Psoas muscle (tissue), 8 donors: ENCODE measurements at places on chromosomes 3 and 15. TPM values are rescaled to one million over a fixed set of nuclear protein-coding genes. Genes with fewer than 3 reads are reported as not detected.

GCNT3 gene
- not detected for total RNA-seq

DNA sequence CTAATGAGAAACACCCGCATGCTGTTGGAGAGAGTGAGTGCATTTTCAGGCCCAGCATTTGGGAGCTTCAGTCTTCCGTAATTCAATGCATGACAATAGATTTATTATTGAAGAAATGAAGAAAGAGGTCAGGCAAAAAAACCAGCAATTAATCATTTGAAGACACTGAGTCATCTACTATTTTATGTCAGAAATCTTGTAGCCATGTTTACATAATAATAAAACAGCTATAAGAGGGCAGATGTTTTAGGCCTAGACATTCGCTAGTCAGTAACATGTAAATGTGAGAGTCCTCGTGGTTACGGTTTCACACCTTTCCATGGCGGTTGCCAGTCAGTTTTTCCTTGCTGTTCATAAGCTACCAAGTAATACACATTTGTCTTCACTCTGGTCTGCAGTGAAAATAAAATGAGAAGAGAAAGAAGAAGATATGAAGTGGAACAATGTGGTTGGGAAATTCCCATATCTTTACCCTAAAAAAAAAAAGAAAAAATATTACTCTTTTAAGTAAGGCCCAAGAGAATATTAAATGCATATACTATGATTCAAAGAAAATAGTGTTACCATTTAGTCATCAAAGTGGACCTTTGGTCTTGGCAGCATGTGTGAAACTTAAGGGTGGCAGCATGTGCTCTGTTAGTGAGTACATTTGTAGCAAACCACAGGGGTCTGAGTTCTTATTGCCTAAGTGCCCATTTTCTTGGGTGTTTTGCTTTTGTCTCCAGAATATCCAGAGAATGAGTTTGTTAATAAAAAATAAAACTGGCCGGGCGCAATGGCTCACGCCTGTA is 140.5 kb upstream of the TBL1XR1 start:
- peaks cover 51% of the 10 kb centered on the region for H3K4me1 ChIP-seq
- H3K4me3 ChIP-seq: no peak overlapping the region
- no peak overlapping the region for H3K27ac ChIP-seq
- H3K27me3 ChIP-seq: no peaks in the 10 kb centered on the region
- DNase-seq: no peak

DNA sequence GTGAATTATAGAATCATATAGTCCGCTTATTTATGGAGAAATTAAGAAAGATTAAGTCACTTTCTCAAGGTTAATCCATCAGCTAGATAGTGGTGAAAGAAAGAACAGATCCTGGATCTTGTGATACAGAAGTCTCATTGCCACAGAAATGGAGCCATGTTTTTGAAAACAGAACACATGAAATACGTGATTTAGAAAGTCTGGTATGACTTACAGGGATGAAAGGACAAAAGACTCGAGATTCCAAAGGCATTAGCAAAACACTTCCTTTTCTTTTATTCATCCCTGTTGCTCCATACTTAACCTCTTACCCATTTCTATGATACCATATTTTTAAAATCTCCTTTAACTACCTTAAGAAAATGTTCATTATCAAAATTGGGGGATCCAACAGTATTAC is 40.0 kb upstream of the TEX9 start:
- no peak overlapping the region for H3K27ac ChIP-seq
- H3K4me3 ChIP-seq: no peak overlapping the region
- H3K36me3 ChIP-seq: no peaks in the 10 kb centered on the region

- H3K27ac ChIP-seq: peak overlapping the region; percentile 43
- DNase-seq: no peak
- H3K27me3 ChIP-seq: no peaks in the 10 kb centered on the region
- H3K4me3 ChIP-seq: no peak overlapping the region
Measured at GRCh38 chr3:69770219-69770618, 31.0 kb downstream of the MITF start.
